Esophagus muscularis mucosa (tissue), 4 donors: ENCODE measurements at places on chromosomes 11 and 22.

GRCh38 chr11:95148938-95149337 lies 59.3 kb downstream of the ENDOD1 start:
- DNase-seq: no peak

DNA sequence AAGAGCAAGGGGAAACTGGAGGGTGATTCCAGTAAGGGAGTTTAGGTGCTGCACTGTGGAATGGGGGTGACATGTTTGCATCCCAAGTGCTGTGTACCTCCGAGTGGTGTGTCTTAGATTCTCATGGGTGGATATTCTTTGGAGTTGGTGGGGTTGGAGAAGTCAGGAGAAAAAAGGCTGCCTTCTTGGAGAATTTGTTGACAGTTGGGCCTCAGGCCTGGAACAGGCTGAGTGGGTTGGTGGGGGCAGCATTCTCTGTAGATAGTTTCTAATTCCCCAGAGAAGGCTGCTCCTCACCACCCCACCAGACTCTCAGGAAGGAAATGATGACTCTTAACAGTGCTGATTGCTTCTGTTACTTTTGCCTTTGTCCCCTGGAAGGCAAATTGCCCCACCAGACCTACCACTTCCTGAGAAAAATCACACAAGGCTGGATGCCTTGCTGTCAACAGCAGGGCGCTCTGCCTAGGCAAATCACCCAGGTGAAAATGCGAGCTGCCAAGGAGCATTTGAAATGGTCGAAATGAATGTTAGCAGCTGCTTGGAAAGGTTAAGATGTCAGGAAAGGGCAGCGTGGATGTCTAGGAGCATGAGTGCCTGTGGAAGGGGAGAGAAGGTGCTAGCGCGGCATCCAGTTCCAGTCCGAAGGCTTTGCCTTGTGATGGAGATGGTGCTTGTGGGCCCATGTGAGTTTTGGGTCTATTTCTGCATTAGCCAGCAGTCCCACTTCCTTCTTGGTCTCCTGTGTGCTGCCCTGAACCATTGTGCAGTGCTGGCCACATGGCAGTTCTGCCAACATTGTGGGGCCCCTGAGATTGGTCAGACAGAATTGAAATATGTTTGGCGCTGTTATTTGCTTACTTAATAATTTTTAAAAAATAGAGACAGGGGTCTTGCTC lies 29.7 kb upstream of the SORL1-AS1 start:
- no peak for DNase-seq

DNA sequence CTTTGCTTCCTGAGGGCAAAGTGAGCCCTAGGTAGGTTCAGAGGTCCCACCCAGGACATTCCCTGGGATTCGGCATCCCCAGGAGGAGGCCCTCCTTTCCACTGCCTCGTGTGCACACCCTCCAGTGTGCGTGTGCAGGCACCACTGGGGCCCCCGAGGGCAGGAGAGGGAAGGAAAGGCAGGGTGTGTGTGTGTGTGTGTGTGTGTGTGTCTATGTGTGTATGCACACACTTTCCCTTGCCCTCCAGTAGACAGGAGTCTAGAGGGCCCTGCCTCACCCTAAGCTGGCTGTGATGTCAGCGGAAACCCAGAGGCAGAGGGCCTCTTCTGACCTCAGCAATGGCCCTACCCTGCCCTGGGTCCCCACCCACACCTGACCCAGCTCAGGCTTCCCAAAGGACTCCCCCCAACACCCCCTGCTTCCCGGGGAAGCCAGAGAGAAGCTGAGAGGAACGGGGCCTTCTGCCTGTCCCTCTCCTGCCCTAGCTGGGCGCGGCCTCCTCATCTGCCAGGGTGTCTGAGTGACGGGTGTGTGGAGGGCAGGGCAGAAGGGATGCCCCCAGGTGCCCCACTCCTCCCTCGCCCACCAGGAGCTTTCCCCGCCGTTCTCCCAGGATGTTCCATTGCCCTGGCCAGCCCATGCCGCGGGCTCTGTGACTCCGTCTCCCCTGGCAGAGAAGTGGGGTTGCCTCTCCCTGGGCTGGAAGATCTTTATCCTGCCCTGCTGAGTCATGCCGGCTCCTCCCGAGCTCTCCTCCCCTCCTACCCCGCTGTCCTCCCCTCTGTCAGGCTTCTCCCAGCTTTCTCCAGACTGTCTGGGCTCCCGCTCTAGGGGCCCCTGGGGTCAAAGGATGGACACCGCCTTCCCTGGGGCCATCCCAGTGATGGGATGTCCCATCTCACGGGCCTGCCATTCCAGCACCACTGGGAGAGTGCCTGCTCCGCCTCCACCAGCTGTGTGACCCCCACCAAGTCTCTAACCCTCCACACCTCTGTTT lies 6.0 kb upstream of the CLCF1 start:
- no peak for DNase-seq

- DNase-seq: no peak
Measured at GRCh38 chr11:115247361-115247760, 256.9 kb downstream of the CADM1 start.

DNA sequence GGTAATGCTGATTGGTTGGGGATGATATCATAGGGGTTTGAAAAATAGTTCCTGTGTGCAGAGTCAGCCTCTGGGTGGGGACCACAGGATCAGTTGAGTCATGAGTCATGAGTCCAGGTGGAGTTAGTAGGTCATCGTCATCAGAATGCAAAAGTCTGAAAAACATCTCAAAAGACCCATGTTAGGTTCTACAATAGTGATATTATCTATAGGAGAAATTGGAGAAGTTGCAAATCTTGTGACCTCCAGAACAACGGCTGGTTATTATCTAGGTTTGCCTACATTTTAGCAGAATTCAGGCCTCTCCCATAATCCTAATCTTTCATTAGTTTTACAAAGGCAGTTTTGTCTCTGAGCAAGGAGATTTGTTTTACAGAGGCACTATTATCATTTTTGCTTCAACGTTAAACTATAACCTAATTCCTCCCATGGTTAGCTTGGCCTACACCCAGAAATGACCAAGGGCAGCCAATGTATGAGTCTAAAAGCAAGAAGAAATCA lies 38.9 kb downstream of the MS4A2 start:
- no peak for DNase-seq

GRCh38 chr11:28767574-28767973 lies 659.4 kb downstream of the METTL15 start:
- no peak for DNase-seq

- DNase-seq: no peak
Measured at GRCh38 chr11:62889484-62890437, 9.1 kb downstream of the SLC3A2 start.

DNA sequence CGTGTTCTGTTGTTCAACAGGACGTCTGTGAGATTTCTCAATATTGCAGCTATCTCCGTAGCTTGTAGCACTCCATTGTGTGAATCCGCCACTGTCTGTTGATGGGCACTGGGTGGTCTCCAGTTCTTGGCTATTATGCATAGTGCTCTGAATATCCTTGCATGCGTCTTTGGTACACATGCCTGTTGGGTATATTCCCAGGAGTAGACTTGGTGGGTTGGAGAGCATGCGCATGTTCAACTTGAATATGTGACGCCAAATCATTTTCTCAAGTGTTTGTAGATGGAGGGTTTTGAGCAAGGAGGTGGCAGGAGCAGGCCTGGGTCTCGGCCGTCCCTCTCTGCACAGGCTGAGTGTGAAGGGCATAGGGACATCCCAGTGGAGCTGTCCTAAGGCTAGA lies 24.8 kb upstream of the TSKU start:
- no peak for DNase-seq

DNA sequence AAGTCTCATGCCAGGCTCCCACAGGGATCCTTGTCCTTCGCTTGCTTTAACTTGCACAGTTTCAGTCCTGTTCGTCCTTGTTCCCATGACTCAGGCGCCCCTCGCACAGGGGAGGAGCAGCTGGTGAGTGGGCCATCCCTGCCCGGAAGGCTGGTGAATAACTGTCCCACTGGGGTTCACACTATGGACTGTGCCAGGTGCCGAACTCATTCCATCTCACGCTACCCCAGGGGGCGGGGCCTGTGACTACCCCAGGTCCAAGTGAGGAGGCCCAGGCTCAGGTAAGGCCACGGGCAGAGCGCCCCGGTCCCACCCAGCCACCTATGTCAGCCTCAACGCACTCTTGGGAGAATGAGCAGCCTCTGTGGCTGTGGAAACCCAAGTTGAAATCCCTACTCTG lies 7.2 kb upstream of the CARD10 start:
- no peak for DNase-seq

DNA sequence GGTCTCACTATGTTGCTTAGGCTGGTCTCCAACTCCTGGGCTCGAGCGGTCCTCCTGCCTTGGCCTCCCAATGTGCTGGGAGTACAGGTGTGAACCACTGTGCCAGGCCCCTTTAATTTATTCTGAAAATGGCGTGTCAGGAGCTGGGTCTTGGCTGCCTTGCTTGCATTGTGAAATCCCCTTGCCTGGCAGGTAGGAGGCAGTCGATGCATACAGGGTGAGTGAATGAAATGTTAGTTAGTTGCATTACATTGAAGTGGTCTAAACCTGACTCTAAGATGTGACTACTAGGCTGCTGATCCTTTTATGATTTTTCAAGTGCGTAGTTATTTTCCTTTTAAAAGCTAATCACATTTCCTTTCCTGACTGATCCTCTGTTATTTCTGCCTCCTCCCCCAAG lies 42.9 kb downstream of the PARVB start:
- no peak for DNase-seq

DNA sequence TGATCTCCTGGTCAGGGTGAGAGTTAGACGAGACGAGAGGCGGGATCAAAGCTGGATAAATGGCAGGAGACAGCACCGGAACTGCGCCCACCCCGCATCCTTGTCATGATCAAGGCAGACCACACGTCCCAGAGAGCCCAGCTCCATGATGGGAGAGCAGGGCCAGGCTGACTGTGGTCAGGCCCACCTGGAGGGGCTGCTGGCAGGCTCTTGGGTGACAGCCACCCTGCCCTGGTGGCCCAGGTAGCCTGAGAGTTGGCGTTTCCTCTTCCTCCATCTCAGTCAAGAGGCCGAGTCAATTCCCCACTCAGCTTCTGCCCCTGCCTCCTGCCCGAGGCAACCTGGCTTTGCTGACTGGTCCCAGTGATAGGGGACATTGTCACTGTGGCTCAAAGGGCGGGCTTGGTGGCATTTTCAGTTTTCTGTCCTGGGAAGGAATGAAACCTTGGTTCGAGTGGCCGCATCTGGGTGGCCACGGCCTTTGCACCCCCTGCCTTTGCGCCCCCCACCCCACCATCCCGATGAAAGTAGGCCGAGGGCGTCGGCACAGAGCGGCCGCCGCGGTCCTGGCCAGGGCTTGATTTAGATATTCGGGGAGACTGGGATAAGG lies 60.8 kb upstream of the PPARA start:
- no peak for DNase-seq

GRCh38 chr22:44382116-44383038 lies 69.6 kb upstream of the SHISAL1 start:
- no peak for DNase-seq

GRCh38 chr11:15484398-15484797 lies 369.7 kb downstream of the INSC start:
- DNase-seq: no peak

- DNase-seq: no peak
Measured at GRCh38 chr11:45157247-45158209, 11.1 kb downstream of the PRDM11 start.

GRCh38 chr11:8047382-8047781 lies 33.6 kb upstream of the TUB start:
- DNase-seq: no peak

- no peak for DNase-seq
Measured at GRCh38 chr11:8267280-8267679, 3.6 kb upstream of the LMO1 start.

GRCh38 chr22:35629406-35630216 lies 12.5 kb upstream of the MB start:
- DNase-seq: peak; percentile 94

- DNase-seq: no peak
Measured at GRCh38 chr22:36937319-36938027, 24.0 kb downstream of the CSF2RB start.

- DNase-seq: no peak
Measured at GRCh38 chr11:235180-235579, 962 bp downstream of the SIRT3 start.

DNA sequence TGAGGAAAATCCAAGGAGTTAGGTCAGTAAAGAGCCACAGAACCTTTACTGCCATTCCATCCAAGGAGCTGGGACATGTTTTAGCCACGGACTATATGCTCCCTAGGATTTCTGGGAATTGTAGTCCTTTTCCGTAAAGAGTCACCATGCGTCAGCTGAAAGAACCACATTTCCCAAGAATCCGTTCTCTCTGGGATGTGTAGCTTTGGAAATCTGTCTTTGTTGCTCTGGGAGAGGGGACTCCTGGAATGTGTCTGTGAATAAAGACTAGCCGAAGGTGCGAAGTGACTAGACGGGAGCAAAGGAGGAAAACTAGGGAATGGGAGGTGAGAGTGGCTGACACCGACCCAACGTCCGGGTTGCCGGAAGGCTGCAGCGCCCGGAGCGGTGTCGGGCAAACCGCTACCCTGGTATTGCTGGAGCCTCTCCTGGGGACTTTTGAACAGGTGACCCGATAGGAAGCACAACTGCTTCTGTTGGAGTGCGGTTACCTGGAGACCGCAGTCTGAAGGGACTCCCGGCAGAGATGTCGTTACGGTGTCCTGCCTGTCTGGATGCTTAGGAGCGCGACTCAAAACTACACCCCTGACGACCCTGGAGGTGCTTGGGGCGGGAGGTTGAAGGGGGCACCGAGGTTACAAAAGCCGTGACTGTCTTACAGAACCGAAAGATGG lies at the start of gene IFTAP:
IFTAP (plus strand) TSS at position 187 of the 674 bp plus-strand sequence. CDS start 15,602 bp downstream, outside the sequence.
- DNase-seq: no peak

DNA sequence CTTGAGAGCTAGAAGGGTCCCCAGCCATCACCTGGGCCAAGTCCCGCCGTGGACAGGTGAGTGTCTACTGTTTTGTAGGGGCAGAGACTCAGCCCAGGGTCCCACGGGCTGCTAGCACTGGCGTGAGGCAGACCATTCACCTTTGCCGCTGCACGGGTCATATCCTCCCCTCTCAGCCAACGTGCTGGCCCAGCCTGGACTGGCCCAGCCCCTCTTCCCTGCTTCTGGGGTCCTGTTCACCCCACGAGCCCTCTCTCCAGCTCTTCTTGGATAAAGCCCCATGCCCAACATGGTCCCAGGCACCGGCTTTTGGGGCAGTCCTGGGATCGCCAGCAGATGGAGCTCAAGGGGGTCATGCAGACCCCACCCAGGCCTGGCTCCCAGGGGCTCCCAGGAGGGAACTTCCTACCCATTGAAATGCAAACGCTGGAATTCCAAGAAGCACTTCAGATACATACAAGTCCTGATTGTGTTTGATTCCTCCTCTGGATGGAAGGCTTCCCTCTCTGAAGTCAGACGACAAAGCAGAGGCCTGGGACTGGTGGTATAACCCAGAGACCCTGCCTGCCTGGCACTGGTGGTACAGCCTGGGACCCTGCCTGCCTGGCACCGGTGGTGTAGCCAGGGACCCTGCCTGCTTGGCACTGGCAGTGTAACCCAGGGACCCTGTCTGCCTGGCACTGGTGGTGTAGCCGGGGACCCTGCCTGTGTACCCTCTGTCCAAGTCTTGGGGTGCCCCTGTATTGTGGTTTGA lies 8.9 kb upstream of the SEPTIN5 start:
- no peak for DNase-seq
